ENCODE measurements at places on chromosomes 12 and 14.
A peak's percentile ranks its signal among the peaks of the same experiment; 100 is the strongest.

DNA sequence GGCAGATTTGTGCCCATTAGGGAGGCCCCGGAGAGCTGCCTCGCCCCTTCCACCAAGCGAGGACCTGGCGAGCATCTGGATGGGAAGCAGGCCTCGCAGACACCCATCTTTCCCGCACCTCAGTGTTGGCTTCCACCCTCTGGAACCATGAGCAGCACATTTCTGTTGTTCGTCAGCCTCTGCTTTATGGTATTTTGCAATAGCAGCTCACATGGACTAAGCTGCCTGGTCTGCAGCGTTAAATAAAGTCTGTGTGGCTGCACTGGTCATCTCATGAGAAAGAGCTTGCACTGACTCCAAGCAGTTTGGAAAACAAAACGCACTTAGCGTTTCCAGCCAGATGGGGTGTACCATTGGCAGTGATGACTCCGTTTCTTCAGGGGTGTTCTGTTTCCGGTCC is 75.8 kb downstream of the GLT1D1 start:
- no peak for DNase-seq

DNA sequence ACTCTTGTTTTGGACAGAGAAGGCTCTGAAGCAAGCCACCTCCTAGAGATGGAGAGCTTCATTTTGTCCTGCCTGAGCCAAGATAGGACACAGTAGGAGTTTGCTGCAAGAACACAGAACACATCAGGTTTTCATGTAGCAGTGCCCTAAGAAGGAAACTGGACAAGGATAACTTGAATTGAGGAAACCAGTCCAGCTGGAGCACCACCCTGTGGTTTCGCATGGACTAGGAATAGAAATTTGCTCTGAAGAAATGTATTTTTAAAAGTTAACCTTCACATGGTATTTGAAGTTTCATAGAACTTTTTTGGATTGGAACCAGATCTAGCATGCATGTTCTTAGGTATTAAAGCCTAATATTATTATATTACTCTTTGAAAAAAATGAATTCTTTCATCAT is 68.8 kb downstream of the RERG start:
- DNase-seq, result no peak

DNA sequence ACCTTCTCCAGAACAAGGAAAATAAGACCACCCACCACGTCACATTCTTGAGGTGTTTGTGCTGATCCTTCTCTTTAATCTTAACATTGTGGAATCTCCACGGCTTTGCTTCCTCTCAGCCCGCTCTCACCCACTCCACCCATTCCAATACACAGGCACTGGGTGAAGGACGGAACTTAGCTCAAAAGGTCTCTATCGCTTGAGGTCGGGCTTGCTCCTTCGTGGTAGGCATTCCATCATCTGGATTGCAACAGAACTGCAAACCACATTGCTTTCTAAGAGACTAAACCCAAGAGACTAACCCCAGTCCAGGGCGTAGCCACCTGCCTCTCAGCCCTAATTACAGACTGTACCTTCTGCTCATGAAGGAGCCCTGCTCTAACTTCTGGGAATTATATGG is 24.0 kb upstream of the MDM2 start:
- no peak for DNase-seq

DNA sequence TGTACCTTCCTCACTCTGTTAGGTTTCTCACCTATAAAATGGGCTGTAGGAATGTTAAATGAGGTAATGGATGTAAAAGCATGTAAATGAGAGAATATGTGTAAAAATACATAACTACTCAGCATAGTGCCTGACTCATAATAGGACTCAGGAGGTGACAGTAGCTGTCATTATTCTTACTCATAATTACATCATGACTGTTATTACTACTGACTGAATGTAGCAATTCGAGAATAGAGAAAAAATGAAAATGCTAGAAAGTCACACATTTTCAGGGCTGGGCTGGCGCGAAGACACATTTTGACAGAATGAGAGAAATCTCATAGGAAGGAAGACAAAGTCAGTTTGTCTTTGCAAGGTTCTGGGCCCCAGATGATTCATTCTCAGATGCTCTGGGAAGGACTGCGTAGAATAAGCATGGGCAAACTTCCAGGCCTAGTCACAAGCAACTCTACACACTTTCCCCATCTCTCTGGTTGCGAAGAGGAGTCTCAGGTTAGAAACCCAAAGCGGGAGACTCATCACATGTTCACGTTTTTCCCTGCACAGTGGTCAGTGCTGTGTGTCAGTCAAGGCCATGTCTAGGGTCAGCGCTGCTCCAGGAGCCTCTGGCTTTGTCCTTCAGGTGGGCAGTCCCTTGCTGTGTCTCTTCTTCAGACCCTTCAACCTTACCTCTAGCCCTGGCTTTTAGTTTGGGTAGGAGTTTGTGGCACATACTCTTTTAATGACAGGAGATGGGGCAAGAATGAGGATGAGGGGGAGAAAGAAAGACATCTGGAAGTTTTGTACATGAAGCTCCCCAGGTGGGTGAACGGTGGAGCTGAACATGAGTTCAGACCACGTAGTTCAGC is 8.4 kb downstream of the GPRC5A start:
- no peak for DNase-seq

- peak; percentile 59 for DNase-seq
Measured at GRCh38 chr14:21106498-21107282, 5.8 kb downstream of the TMEM253 start.

GRCh38 chr14:77094672-77095284 is 3.3 kb upstream of the CIPC start:
- DNase-seq, result peak; percentile 62

DNA sequence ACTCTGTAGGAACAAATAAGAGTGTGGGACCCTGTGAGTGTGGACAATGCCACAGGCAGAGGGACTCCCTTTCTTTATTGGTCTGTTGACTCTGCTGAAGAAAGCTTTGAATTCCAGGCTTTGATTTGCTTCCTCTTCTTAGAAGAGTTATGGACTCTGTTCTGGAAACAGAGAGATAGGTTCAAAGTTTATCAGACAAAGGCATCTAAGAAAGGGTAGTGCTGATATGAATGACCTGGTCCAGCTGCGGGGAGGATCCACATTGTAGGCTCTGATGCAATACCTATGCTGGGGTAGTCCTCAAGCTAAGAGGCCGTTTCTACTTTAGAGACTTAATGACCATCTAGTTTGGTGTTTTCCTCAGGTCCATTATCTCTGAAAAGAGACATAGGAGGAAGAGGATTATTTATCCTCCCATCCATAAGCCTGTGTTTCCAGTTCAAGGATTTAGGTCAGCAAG is 10.7 kb upstream of the IKZF4 start:
- DNase-seq, result no peak

DNA sequence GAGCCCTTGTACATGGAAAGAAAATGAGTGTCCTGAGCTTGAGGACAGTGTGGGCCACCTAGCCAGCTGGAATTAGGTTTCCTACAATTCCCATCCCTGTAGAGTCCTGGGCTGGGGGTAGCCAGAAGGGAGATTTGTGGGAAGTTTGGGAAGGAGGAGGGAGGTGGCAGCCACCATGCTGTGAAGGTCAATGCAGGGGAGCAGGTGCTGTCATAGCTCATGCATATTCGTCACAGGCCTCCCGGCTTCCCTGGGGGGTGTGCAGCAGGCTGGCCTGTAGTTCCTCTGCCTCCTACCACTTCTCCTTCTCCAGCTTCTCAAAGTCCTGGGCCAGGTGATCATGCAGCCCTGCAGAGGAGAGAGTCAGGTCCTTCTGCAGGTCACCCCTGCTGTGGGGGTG is 121.3 kb downstream of the TBX3 start:
- no peak for DNase-seq

DNA sequence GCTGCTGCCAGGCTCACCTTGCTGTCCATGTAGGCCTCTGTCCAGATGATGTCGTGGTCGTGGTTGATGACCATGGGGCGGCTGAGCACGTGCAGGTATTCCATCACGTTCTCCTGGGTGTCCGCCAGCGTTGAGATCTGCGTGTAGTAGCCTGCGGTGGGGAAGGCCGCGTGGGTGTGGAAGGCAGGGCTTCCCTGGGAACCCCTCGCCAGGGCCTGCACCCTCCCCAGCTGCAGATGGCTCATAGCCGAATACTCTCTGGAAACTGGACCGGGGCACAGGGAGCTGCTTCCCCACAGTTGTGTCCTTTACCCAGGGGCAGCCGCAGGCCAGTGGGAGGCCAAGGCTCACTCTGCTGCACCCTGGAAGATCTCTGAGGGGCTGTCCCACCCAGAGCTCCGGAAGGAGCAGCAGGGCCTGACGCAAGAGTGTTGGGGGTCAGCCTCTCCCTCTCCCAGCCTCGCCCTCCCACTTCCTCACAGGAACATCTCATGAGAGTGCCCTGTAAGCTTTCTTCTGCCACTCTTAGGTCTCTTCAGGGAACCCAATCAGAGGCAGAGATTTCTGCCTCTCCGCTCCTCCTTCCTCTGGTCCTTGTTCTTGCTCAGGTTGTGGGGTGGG is 35.5 kb downstream of the CACNA2D4 start:
- DNase-seq, result no peak

GRCh38 chr14:90062127-90062794 is 467 bp downstream of the KCNK13 start:
- no peak for DNase-seq

- no peak for DNase-seq
Measured at GRCh38 chr12:30729547-30729946, 25.2 kb downstream of the CAPRIN2 start.

- DNase-seq, result no peak
Measured at GRCh38 chr12:57526477-57527126, 4.0 kb downstream of the MBD6 start.

GRCh38 chr12:10191865-10192264 is 13.0 kb downstream of the TMEM52B start:
- no peak for DNase-seq

- DNase-seq, result no peak
Measured at GRCh38 chr14:47439953-47440352, 235.5 kb downstream of the MDGA2 start.

GRCh38 chr12:44403185-44403584 is 472.9 kb downstream of the NELL2 start:
- no peak for DNase-seq

DNA sequence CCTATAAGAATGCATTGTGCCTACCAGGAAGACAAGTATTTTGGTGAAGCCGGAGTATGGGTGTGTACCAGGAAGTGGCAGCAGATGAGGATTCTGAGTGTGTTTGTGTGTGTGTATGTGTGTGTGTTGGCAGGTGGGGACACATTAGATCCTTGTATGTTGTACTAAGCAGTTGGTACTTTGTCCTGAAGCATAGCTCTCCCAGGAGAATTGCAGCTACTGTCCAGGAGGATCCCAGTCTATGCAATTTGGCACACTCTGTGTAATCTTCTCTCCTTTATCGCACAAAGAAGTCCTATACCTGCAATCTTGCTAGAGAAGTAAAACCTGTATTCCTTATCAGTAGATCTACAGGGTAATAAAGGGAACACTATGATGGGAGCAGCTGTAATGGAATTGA is 276.5 kb downstream of the PAWR start:
- no peak for DNase-seq

- DNase-seq, result no peak
Measured at GRCh38 chr14:95173518-95173917, 16.2 kb upstream of the DICER1 start.

DNA sequence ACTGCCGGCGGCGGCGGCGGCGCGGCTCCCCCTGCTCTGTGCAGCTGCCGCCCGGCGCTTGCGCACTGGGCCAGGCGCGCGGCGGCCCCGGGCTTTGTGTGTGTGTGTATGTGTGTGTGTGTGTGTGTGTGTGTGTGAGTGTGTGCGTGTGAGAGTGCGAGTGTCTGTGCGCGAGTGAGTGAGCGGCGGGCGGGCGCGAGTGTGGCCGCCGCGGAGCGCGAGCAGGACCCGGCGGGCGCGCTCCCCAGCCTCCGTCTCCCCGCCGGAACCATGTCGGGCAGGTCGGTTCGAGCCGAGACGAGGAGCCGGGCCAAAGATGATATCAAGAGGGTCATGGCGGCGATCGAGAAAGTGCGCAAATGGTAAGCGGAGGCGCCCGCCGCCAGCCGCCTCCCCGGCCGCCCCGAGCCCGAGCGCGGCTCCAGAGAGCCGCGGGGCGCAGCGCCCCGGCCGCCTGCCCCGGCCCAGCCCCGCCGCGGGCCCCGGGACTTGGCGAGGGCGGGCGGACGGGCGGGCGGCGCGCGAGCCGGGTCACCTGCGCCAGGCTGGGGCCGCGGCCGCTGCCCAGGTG is at the start of gene BCL7A:
Gene BCL7A (plus strand): TSS at position 63 of the 571 bp plus-strand sequence. CDS start 208 bp downstream, at position 271.
- peak; percentile 30 for DNase-seq

- DNase-seq, result no peak
Measured at GRCh38 chr12:131092901-131093603, 139.3 kb downstream of the ADGRD1 start.

DNA sequence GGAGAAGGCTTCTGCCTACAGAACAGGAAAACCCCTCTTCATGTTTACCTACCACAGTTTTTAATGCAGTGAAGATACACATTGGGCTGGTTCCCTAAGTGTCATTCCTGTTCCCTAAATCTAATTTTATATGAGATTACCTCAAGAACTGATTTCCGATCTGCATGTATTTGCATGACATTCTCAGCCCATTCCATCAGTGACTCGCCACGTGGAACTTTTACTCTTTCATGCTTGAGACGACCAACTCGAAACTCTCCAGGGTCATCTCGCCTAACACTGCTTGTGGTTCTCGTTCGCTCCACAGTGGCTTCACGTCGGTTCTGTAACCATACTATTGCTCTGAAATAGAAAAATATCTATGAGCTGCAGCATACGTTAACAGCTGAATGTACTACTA is 83.1 kb upstream of the STRN3 start:
- DNase-seq, result no peak

Measured in stimulated activated CD8-positive, alpha-beta memory T cell treated with anti-CD3 and anti-CD28 coated beads, Interleukin-2, amount 100 ng/mL, for 1 hour (primary cell).